Adrenal gland (tissue), 19 donors: ENCODE measurements at places on chromosomes 6 and 20.

GRCh38 chr6:72238900-72239299 lies 352.6 kb downstream of the RIMS1 start:
- DNase-seq: no peak

DNA sequence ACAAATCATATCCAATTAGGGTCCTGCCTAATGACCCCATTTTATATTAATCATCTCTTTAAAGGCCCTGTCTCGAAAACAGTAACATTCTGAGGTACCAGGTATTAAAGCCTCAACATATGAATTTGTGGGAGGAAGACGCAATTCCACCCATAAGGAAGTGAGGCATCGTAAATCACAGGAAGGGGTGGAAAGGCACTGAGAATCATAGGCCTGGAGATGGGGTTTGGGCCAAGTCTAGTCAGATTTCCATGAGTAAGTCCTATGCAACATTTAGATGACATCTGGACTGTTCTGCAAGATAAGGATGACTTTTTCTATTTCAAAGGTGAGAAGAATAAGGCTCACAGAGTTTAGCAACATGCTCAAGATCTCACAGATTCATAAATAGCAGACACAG lies 534.0 kb downstream of the KHDRBS2 start:
- no peak for DNase-seq

DNA sequence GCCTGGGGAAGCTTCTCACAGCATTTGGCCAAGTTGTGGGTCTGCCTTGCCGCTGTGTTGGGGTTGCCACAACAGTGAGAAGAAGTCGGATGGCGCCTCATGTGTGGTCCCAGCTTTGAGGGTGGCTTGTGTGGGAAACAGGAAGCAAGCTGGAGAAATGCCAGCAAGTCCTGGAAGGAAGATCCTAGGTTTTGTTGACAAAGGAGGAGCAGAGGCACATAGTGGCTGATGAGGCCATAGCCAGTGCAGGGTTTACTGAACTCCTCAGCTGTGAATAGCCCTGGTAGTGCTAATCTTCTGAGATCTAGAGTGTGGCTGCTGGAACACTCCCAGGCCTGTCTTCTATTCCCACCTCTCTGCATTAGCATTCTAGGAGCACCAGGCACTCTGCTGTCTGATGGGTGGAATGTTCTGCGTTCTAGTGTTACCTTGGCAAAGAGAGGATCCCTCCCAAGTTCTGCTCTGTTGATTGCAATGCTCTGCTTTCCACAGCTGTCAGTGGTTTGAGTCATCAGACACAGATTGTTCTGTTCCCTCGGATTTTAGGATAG lies 25.2 kb downstream of the SNPH start:
- DNase-seq: no peak

DNA sequence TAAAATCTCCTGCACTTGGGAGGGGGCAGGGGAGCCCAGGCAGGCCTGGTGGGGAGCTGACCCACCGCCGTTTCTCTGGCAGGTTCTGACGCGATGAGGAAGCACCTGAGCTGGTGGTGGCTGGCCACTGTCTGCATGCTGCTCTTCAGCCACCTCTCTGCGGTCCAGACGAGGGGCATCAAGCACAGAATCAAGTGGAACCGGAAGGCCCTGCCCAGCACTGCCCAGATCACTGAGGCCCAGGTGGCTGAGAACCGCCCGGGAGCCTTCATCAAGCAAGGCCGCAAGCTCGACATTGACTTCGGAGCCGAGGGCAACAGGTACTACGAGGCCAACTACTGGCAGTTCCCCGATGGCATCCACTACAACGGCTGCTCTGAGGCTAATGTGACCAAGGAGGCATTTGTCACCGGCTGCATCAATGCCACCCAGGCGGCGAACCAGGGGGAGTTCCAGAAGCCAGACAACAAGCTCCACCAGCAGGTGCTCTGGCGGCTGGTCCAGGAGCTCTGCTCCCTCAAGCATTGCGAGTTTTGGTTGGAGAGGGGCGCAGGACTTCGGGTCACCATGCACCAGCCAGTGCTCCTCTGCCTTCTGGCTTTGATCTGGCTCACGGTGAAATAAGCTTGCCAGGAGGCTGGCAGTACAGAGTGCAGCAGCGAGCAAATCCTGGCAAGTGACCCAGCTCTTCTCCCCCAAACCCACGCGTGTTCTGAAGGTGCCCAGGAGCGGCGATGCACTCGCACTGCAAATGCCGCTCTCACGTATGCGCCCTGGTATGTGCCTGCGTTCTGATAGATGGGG lies 3.0 kb downstream of the PRND start:
- DNase-seq: no peak

DNA sequence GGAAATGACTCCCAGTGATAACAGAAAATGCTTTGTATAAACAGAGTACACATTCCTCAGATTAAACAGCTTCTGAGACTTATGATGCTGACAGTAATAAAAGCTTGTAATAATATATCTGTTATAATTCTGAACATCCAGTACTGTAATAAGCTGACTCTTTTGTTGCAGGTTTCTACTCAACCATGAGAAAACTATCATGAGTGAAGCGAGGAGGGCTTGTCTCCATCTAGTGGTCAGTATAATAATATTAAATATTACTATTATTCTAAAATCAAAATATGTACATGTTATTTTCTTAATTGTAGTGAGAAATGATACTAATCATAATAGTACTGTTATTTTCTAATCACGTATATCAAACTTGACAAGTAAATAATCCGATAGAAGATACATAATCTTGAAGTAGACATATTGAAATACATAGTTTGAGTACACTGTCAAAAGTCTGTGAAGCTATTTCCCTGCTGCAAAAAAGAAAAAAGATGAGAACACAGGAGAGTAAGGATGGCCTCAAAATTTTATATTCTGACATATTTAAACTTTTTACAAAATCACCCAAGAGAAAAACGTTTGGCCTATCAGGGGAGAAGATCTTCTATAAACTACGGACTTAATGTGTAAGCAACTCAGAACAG lies 183.1 kb downstream of the MOXD1 start:
- no peak for DNase-seq

DNA sequence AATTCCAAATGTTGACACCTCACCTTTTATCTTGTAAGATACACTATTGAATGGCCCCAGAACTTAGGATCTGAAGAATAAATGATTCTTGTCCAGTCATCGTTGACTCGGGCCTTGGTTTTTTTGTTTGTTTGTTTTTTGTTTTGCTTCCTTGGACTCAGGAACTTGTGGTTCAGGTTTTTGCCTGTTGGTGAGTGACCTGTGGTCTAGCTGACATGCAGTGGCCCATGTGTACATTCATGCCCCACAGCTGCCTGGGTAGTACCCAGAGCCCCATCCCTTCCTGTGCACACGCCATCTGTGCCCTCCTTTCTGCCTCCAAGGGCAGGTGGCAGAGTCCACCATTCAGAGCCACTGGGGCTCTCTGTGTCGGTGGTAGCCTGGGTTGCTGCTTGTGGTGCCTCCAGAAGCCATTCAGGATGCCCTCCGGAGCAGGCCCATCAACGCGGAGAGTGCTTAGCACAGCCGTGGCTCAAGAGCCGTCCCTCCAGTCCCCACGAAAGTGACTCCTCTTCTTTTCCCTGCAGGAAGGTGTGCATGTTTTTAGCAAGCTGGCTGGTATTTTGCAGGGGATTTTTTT lies 85.9 kb downstream of the SYNJ2 start:
- no peak for DNase-seq
